ENCODE measurements at places on chromosomes 13 and 19. TPM values are rescaled to one million over a fixed set of nuclear protein-coding genes. Genes with fewer than 3 reads are reported as not detected.
A peak's percentile ranks its signal among the peaks of the same experiment; 100 is the strongest.

ZNF415 gene
- total RNA-seq: 1.8 TPM

ZNF333 gene
- total RNA-seq: 7.1 TPM

KLK2 gene
- total RNA-seq: 0.45 TPM

URAD gene
- not detected for total RNA-seq

OR10H3 gene
- not detected for total RNA-seq

ICAM1 gene
- total RNA-seq: 33.2 TPM

IZUMO4 gene
- total RNA-seq: 12.4 TPM

TMEM59L gene
- total RNA-seq: not detected

WDR88 gene
- not detected for total RNA-seq

C13orf46 gene
- 0.96 TPM for total RNA-seq

APC2 gene
- 0.26 TPM for total RNA-seq

ZNF540 gene
- 0.72 TPM for total RNA-seq

B3GNT8 gene
- 0.48 TPM for total RNA-seq

CYP4F22 gene
- total RNA-seq: 1.3 TPM

NLRP12 gene
- total RNA-seq: 0.06 TPM

TUBB4A gene
- total RNA-seq: 7.3 TPM

SMIM17 gene
- total RNA-seq: not detected

ZNF146 gene
- total RNA-seq: 120 TPM

DNA sequence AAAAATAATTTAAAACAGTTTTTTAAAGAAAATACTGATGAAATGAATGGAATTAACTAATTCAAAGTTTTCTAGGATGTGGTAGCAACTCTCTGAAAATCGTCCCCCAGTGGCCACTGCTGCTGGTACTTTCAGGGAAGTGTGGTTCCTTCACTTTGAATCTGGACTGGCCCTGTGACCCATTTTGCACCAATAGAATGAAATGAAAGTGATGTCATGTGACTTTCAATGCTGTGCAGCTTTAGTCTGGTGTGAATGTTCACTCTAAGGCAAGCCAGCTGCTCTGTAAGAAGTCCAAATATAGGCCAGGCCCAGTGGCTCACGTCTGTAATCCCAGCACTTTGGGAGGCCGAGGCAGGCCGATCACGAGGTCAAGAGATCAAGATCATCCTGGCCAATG lies 26.4 kb upstream of the HNRNPA1L2 start:
- DNase-seq: no peak

GRCh38 chr19:2631213-2631821 lies 71.2 kb downstream of the GNG7 start:
- DNase-seq: no peak

GRCh38 chr19:16595097-16595496 lies 22.9 kb upstream of the SLC35E1 start:
- no peak for DNase-seq

GRCh38 chr19:50896591-50897190 lies 14.5 kb downstream of the KLK4 start:
- peak; percentile 36 for DNase-seq

GRCh38 chr19:29293736-29294342 lies 80.9 kb upstream of the UQCRFS1 start:
- DNase-seq: no peak

GRCh38 chr19:12526542-12526941 lies 24.7 kb downstream of the ZNF564 start:
- no peak for DNase-seq

GRCh38 chr13:80680786-80681366 lies 339.9 kb upstream of the SPRY2 start:
- DNase-seq: no peak

GRCh38 chr19:40717880-40718773 lies 1.2 kb downstream of the ITPKC start:
- peak; percentile 3 for DNase-seq

GRCh38 chr13:98564204-98564603 lies 12.7 kb downstream of the STK24 start:
- no peak for DNase-seq

- no peak for DNase-seq
Measured at GRCh38 chr13:27959976-27960361, 9.1 kb downstream of the CDX2 start.

DNA sequence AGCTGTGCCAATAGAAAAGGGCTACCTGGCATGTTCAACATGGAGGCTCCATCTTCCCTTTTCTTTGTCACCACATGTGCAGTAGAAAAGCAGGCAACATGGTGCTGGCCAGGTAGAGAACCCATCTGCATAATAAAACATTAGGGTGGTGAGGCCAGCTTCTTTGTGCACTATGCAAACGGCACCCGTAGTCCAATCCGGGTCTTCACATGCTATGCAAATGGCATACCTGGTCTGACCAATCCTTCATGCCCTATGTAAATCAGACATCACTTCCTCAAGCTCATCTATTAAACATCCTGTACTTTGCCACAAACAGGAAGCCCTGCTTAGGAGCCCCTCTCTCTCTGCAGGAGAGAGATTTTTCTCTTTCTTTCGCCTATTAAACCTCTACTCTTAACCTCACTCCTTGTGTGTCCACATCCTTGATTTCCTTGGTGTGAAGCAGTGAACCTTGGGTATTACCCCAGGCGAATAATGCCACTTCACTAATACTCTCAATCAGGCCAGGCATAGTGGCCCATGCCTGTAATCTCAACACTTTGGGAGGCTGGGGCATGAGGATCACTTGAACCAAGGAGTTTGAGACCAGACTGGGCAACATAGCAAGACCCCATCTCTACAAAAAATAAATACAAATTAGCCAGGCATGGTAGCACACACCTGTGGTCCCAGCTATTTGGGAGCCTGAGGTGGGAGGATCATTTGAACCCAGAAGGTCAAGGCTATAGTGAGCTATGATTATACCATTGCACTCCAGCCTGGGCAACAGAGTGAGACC lies 111.3 kb upstream of the MRI1 start:
- DNase-seq: no peak

GRCh38 chr19:5050905-5051304 lies 82.0 kb downstream of the KDM4B start:
- DNase-seq: no peak

- DNase-seq: no peak
Measured at GRCh38 chr13:36061621-36062020, 69.6 kb downstream of the DCLK1 start.

- DNase-seq: no peak
Measured at GRCh38 chr13:38879786-38880185, 110.8 kb downstream of the STOML3 start.

DNA sequence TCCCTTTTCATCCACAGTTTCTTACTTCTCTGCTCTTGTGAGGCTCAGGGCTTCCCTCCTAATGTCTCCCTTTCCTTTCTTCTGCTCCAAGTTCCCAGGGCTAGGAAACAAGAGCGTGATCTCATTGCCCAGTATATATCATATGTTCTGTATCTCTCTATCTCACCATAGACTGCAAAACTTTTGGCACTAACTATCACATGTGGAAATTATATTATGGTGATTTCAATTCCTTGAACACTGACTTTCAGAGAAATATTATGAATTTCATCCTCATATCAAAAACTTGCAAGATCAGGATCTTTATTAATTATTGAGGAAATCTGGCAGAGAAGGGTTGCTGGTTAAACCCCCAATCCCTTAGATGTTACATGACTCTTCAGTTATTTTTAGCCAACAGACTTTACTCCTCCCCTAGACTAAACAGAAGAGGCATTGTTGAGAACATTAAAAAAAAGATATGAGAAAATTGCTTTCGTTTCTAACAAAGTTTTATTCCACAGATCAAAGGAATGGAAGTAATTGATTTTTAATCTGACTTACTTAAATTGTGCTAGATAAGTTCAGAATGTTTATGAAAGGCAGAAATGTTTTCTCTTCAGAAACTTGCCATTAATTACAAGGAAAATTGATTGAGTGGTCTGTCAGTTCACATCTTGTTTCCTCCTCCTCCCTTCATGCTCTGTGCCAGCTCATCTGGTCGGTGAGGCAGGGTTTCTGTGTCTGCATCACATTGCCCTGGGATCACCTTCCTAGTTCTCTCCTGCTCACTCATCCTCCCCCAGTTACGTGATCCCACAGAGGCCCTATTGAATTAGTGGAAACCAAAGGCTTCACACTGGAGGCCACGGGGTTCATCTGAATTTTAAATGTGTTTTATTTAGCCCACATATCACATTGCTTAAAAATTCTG lies 378.5 kb downstream of the LMO7 start:
- no peak for DNase-seq

DNA sequence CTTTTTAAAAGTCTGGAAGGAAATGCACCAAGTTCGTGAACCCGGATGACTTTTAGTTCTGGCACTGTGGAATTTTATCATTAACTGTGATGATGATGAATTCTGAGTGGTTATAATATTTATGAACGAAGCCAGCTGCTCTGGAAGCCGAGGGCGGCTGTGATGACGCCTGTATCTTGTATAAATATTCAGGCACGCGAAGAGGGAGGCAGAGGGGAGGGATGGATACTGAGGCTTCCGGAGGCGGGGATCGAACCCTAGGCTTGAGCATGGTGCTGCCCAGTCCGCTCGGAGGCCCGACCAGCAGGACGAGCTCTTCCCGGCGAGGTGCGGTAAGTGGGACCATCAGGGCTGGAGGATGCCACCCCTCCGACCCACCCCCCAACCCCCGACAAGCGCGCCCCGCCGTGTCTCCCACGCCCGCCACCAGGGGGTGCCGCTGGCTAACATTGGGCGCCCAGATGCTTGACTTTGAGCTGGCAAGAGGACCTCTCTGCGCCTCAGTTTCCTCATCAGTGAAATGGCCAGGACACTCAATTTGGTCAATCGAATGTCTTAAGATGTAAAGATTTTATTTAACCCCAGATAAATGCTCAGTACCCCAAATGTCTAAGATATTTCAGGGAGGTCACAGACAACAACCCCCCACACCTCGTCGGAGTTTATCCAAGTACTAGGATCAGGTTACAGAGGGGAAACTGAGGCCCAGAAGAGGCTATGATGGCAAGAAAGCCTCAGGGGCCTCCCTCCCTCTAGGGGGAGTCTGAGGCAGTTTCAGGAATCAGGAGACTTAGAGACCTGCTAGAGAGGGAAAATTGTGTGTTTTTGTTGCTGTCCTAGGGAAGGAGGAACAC lies 4.5 kb upstream of the RAB3A start:
- DNase-seq: peak; percentile 56

- peak; percentile 76 for DNase-seq
Measured at GRCh38 chr19:55088543-55089341, 13.1 kb downstream of the EPS8L1 start.

DNA sequence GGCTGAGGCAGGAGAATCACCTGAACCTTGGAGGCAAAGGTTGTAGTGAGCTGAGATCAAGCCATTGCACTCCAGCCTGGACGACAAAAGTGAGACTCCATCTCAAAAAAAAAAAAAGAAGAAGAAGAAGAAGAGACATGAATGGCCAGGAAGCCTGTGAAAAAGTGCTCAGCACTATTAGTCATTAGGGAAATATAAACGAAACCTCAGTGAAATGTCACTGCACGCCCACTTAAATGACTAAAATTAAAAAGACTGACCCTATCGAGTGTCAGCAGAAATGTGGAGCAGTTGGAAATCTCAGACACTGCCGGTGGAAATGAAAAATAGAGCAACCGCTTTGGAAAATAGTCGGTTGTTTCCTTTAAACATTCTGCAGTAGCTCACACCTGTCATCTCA lies 5.5 kb upstream of the TYROBP start:
- no peak for DNase-seq

- DNase-seq: no peak
Measured at GRCh38 chr13:45231305-45231704, 30.5 kb upstream of the KCTD4 start.

GRCh38 chr13:78364711-78365110 lies 238.6 kb downstream of the POU4F1 start:
- DNase-seq: no peak

DNA sequence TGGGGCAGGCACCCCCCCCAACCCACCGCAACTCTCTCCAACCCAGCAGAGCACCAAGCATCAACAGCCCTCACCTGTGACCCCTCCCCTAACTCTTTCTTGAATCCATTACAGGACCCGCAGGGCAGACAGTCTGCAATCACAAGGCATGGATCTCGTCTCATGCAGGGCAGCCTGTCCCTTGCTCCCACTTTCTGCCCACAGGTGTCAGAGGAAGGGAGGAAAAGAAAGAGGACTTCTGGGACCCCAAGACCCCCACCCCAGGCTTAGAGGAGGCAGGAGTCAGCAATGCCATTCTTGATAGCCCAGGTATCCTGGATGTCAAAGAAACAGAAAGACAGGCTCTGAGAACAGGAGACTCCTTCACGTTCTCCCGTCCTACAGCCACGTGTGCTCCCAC lies 47.4 kb upstream of the TUBGCP3 start:
- no peak for DNase-seq

DNA sequence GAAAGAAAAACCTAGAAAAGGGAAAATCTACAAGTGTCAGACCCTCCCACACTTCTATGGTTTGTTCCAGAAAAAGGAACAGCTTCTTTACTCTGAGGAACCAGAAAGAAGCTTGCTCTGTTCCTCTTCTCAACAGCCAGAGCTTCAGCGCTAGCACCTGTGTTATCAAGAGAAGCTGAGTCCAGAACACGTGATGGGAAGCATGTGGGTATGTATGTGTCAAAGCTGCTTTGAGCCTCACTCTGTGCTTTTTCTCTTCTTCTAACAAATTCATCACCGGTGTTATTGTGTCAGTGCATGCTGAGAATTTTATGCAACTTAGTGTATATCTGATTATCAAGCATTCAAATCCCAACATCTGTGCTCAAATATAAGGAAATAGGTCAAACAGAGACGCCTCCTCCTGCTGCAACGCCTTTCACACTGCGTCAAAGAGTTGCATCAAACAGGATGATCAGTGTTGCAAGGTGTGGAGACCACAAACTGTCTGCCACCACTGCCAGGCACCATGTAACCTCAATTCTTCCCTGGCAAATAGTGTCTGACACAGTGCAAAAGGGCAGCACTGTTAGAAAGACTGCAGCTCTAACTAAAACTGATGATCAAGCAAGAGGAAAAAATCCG lies 83.9 kb downstream of the LRRC63 start:
- peak; percentile 52 for DNase-seq

- no peak for DNase-seq
Measured at GRCh38 chr19:42247640-42248199, 5.3 kb upstream of the GSK3A start.

- DNase-seq: no peak
Measured at GRCh38 chr19:54606230-54606629, 12.8 kb downstream of the LILRA1 start.

GRCh38 chr19:2806736-2807378 lies 12.8 kb upstream of the ZNF554 start:
- DNase-seq: no peak

DNA sequence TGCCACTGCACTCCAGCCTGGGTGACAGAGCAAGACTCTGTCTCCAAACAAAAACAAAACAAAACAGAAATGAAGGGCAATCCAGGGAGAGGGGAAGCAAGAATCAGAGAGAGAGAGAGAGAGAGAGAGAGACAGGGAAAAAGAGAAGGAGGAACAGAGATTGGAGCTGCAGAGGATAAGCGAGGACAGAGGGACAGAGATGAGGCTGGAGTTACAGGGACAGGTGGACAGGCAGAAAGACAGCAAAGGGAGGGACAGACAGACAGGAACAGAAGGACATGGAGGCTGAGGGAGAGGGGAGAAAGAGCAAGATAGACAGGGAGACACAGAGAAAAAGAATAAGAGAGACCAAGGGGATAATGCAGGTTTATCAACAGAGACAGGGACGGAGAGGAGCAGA lies 1.3 kb upstream of the CRX start:
- no peak for DNase-seq

- DNase-seq: peak; percentile 83
Measured at GRCh38 chr19:41951686-41952172, 7.4 kb downstream of the RABAC1 start.

Measured in activated naive CD8-positive, alpha-beta T cell treated with anti-CD3 and anti-CD28 coated beads for 36 hours (primary cell).